ENCODE measurements at places on chromosomes 4 and X.

DNA sequence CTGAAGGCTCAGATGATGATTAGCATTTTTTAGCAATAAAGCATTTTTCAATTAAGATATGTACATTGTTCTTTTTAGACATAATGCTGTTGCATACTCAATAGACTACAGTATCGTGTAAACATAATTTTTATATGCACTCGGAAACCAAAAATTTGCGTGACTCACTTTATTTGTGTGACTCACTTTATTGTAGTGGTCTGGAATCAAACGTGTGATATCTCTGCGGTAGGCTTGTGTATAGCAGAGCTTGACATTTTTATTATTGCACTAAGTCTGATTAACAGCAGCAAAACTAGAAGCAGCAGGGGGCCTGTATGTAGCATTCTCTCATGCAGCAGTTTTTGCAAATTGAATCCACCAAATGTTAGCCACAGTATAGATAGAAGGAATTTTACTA lies 119.1 kb upstream of the PRDX4 start:
- DNase-seq = no peak

- DNase-seq = no peak
Observed at GRCh38 chr4:75412746-75413145, 101.5 kb downstream of the RCHY1 start.

DNA sequence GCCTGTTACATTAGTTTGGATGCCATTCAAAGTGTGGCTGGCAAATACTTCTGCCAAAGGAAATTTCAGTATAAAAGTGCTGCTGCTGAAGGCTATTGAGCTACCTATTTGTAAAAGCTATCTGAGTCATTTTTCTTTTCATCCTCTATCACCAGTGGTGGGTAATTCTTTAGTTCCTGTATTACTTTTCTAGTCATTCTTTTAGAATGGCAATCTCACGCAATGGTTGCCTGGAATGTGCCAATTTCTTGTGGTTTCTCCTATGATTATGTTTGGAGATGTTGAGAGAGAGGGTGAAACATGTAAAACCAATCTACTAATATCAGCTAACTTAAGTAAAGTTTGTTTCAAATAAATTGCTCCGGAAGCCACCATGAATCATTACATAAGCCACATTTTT lies 685.0 kb downstream of the RAPGEF2 start:
- no peak for DNase-seq

GRCh38 chrX:87236830-87237440 lies 280.7 kb upstream of the KLHL4 start:
- DNase-seq = peak; percentile 42

DNA sequence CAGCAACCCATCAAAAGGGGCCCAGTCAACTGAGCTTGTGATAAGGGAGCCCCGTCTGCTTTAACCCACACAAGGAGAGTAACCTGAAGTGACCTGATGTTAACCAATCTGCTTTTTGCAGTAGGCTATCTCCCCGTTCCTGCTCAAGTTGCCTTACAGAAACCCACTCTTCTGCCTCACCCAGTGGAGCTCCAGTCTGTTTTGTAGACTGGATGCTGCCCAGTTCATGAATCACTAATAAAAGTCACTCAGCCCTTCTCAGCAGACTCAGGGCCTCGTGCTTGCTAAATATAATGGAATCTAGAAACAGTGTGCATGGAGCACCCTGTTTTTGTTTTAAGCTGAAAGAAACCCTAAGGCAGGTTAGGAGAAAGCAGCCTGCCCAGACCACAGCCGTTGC lies 312.3 kb downstream of the FBXW7 start:
- no peak for DNase-seq

GRCh38 chr4:88318751-88319350 lies 34.5 kb upstream of the PPM1K start:
- DNase-seq = no peak

DNA sequence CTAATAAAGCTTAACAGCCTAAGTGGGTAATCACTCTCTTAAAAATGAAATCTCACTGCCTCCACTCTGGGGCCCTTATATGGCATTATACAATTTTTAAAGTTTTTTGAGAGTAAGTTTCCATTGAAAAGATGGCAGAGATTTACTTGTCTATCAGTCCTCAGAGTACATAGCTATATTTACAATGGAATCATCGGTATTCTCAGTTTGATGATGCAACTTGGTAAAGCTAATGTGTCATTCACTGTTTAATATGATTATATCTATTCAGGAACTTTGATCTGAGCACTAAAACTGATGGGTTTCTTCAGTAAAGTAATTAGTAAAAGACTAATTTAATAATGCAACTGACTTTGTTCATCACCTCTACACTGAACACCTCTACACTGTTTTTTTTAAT lies 51.6 kb downstream of the CT47B1 start:
- DNase-seq = no peak

DNA sequence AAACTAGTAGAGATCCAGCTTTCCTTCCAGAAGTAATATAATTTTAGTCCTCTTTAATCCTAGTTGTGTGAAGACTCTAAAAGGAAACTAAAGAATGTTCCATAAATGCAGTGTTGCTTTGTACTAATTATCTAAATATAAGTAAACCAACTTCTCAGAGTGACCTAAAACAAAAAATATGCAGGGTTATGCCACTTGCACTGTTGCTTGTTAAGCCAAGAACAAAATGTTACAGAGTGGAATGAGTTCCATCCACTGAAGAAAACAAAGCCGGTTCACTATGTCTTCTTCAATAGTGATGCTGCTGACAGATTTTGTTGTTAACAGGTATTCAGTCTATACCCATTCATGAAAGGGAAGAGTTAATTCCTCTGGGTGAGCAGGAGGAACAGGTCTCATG lies 252.0 kb upstream of the DIAPH2 start:
- DNase-seq = no peak

DNA sequence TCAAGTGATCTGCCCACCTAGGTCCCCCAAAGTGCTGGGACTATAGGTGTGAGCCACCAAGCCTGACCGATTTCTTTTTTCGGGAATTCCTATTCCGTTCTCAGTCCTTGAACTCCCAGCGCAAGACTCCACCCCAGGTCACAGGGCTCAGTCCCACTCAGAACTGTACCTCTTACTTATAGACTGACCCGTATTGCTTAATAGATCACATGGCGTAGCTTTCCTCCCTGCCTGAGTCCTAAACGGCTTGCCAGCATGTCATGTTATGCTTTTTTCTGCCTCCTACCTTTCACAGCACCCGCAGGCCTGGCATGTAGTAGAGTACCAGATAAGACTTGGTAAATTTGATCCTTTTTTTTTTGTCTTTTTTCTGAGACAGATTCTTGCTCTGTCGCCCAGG lies 22.4 kb downstream of the SAT1 start:
- DNase-seq = no peak

GRCh38 chr4:123649645-123650391 lies 253.2 kb downstream of the SPRY1 start:
- no peak for DNase-seq

DNA sequence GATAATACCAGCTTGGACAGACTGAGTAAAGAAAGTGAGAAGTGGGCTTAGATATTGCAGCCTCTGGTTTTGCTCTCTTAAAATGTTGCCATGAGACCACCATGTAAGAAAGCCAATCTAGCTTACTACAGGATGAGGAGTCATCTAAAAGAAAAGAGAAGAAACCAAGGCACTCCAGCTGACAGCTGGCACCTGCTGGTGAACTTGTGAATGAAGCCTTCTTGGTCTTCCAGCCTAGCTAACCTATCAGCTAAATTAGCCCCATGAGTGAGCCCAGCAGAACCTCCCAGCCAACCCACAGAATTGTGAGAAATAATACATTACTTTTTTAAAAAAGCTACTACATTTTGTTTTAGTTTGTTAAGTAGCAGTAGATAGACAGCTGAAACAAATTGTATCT lies 154.5 kb upstream of the QRFPR start:
- no peak for DNase-seq

GRCh38 chr4:124118061-124118460 lies 594.5 kb downstream of the ANKRD50 start:
- no peak for DNase-seq

DNA sequence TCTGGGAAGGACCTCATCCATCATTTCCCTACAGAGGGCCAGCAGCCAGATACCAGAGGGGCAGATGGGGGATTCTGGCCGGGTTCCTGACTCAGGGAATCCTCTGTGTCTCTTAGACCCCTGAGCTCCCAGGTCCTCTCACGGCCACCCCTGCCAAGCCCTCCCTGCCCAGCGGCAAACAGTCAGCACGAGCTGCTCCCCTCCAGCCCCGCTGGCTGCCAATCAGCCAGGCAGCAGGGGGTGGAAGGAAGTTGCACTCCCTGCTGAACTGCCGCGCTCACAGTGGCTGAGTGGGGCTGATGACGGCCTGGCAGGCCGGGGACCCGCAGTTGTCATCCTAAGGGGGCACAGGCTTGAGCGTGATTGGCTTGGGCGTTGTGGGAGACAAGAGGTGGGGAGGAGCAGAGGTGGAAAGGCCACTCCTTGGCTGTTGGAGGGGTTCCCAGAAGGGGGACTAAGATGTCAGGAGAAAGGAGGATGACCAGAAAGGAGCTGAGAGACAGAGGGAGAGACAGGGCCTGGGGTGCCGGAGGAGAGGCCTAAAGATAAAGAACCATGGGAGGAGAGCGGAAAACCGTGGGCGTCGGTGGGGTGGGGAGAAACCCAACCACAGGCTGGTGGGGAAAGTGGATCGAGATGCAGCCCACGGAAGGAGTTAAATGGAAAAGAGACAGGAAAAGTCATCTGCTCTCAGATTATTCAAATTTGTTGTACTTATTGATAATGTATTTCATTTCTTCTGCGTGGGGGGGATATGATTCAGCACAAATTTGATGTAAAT lies 4.4 kb upstream of the CCDC149 start:
- DNase-seq = no peak

DNA sequence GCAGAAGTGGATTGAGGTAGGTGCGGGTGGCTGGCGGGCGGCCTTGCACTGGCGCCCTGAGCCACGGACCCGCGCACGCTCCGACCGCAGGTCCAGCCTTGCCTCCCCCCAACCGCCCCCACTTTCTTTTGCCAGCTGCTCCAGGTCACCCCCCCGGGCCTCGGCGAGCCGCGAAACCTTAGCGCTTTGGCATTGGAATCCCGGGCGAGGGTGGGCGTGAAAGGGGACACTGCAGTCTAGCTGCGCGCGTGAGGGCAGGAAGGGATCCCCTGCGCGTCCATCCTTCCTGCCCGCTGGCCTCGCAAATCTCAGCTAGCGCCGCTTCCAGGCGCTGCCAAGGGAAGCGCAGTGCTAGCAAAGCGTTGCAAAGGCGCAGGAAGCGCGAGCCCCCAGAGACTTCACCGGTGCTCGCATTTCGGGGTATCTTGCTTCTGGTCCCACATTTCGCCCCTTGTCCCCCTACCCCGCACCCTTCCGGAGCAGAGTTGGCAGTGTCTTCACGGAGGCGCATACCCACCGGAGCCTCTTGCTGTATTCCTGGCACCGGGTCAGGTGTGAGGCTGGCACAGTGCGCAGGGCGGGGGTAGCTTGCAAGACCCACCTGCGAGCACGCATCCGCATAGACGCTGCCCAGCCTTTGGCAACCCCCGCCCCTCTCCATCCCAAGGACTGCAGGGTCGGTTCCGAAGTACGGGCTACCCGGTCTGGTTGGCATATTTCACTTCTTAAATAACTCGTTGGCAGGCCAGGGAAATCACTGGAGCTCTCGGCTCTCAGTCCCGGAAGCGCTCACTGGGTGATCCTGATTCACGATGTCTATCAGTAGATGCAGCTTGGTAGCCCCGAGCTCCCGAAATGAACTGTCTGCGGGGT lies 104.4 kb downstream of the UCHL1 start:
- peak; percentile 69 for DNase-seq

DNA sequence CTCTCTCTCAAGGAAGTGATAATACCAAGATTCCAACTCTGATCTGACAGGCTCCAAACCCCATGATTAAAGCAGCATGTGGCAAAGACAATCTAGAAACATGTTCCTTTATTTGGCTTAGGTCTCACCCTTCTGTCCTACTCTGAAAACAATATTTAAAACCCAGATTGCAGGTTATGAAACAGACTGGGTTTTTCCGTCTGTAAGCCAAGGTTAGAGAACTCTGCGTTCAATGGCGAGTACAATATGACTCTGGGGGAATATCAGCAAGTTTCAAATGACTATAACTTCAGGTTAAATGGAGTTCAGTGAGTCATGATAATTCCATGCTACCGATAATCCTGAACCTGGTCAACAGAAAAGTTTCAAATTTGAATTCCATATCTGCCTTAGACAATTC lies 50.8 kb downstream of the ANAPC10 start:
- DNase-seq = no peak

GRCh38 chr4:28391877-28392276 lies 1531.2 kb downstream of the STIM2 start:
- DNase-seq = no peak

- no peak for DNase-seq
Observed at GRCh38 chr4:32199639-32200038, 1479.5 kb downstream of the PCDH7 start.

- no peak for DNase-seq
Observed at GRCh38 chr4:181488926-181489325, 754.3 kb upstream of the TENM3 start.

DNA sequence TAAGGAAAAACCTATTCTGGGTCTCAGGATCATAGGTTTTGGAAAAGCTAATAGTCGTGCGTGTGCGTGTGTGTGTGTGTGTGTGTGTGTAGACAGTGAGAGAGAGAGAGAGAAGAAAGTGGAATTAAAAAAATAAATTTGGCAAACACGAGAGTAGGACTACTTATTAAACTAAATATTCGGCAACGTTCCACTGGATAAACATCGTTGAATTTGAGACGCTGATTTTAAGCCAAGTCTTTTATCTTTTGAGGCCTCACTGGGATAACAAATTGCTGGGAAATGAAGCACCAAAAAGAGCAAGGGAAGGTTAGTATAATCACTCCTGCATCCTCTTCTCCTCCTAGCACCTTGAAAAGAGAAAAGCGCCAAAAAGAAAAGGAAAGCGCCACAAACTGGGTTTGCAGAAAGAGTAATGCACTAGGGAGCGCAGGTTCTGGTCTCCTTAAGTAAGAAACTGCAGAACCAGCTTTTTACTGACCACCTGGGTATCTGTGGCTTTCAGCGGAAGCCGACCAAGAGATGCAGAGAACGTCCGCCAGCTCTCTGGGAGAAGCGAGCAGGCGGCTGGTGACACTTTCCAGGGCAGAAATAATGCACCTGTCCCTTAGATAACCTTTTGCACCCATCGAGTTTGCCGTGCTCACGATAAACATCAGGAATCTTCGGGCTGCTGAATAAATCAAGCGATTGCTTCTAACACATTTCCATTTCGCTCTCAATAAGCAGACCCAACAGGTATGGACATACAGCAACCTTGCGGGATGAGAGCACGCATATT lies 3.4 kb downstream of the ATOH1 start:
- DNase-seq = no peak

DNA sequence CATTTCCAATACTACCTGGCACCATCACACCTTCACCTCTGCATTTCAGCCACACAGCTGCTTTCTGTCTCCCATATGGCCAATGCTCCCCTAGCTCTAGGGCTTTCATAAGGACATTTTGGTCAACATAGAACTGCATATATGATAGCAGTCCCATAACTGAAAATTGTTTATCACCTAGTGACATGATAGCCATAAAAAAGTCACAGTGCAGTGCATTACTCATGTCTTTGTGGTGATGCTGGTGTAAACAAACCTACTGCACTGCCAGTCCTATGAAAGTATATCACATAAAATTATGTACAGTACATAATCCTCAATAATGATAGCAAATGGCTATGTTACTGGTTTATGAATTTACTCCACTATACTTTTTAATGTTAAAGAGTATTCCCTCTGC lies 221.0 kb downstream of the NAF1 start:
- DNase-seq = no peak

Data from hypothalamus (tissue), 51 donors.